Upper lobe of left lung (tissue), 6 donors: ENCODE measurements at places on chromosomes 13 and 19.

DNA sequence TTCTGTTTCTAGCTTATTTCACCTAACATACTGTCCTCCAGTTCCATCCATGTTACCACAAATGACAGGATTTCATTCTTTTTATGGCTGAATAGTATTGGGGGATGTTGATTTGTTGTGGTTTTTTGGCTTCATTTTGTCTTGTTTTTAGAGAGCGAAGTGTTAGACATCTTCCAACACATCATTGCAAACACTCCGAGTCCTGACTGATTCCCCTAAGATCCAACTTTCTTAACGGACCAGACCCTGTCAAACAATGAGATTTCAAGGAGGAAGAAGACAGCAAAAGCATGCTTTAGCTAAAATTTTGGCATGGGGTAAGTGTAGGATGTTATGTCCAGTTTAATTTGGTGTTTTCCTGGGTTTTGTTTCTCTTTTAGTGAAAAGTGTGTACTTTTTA, 3.8 kb upstream of the CASP14 start:
- DNase-seq: no peak

GRCh38 chr13:40590112-40590862, 76.2 kb downstream of the FOXO1 start:
- DNase-seq: no peak

GRCh38 chr13:97241761-97242160, 19.6 kb downstream of the MBNL2 start:
- no peak for DNase-seq

- no peak for DNase-seq
Measured at GRCh38 chr19:35295792-35296462, 4.0 kb downstream of the MAG start.

GRCh38 chr13:112670864-112671263, 19.0 kb upstream of the ATP11A start:
- DNase-seq: no peak

GRCh38 chr19:46825731-46826055, 25.0 kb downstream of the AP2S1 start:
- DNase-seq: no peak

DNA sequence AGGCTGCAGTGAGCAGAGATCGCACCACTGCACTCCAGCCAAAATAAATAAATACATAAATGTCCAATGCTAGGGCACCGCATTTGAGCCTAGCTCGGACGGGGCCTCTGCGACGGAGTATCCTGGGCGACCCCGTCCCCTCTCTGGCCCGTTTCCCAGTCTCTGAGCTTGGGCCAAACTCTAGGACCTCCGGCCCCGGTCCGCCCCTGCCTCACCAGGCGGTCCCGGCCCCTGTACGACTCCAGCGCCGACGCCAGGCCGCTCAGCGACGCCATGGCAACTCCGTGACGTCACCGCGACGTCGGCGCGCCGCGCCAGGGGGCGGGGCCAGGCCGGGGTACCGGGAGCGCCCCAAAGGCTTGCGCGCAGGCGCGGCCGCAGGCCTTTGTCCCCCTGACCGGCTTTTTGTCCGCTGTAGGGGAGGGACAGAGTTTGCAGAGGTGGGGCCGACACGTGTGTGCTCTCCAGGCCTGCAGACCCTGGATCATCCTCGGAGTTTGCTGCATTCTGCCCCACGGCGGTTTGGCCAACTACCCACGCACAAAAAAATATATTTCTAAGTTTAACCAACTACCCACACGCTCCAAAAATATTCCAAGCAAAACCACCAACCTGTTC, at the start of gene PEX11G:
TSS of gene PEX11G (minus strand) at position 300 of the 618 bp plus-strand sequence. CDS start at position 275, 25 bp downstream.
- peak; percentile 92 for DNase-seq

GRCh38 chr13:38566519-38566918, 120.4 kb upstream of the FREM2 start:
- no peak for DNase-seq

DNA sequence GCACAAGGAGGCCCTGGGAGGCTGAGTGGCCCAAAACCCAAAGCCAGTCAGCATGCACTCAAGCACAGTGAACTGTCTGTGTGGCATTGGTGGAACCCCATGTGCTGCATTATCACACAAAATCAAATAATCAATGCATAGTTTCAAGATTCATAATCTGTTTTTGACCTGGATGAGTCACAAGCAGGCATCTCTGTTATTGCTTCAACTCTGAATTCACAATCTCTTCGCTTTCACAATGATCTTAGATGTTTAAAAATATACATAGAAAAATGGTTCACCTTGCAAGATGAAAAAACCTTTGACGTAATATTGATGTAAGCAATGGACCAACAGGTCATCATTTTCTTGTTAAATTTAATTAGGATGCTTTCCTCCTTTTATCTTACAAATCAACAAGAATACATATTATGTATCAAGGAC, 455.4 kb downstream of the IRS2 start:
- no peak for DNase-seq

GRCh38 chr19:16106121-16106520, 5.6 kb upstream of the RAB8A start:
- no peak for DNase-seq
